ENCODE measurements at places on chromosomes 7 and 10.

GRCh38 chr7:2371329-2371728 is 16.7 kb downstream of the EIF3B start:
- no peak for DNase-seq

GRCh38 chr7:23184709-23185359 is 3.0 kb downstream of the NUP42 start:
- DNase-seq = no peak

- DNase-seq = no peak
Observed at GRCh38 chr10:107215681-107216080, 51.2 kb upstream of the SORCS1 start.

DNA sequence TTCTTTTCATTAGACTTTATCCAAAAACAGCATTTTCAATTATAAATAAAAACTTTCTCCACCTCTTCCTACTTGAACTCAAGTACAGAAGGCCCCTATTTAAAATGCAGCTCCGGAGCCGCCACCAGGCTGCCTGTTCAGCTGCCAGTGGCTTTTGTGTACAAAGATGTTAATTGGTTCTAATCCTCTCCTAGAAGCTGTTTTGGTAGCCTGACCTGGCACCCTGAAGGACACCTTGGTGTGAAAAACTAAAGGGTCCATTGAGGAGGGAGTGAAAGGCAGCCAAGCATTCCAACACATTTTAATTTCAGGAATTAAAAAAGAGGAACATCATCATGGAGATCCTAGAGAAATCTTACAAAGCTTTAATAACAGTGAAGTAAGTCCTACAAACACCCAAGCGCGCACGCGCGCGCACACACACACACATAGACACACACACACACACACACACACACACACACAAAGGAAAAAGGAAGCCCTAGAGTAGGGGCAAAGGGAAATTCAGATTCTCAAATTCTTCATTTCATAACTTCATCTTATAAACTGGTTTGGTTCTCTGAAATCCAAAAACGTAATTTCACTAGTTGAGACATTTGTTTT is 41.4 kb downstream of the VAX1 start:
- no peak for DNase-seq

All from LNCaP clone FGC (cell line).